ENCODE measurements at places on chromosomes 12 and 14.

GRCh38 chr14:60303745-60304144 is 54.7 kb downstream of the PPM1A start:
- DNase-seq, result no peak

DNA sequence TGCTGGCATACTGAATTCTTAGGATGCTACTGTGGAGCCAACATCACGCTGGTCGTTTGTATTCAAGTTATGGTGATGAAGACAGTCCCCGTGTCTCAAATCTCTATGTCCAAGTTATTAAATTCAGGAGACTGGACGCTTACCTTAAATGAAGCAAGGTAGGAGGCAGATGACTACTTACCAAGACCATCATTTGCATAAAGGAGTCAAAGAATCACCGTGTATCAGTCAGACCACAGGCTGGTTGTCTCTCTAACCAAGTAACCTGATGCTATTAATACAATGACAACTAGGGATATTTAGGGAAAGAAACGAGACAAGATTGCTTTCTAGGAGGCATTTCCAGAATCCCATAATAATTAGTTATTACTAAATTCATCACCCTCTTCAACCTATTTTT is 78.1 kb upstream of the FRMD6 start:
- no peak for DNase-seq

GRCh38 chr12:58919231-58920101 is 838 bp downstream of the LRIG3 start:
- no peak for DNase-seq

DNA sequence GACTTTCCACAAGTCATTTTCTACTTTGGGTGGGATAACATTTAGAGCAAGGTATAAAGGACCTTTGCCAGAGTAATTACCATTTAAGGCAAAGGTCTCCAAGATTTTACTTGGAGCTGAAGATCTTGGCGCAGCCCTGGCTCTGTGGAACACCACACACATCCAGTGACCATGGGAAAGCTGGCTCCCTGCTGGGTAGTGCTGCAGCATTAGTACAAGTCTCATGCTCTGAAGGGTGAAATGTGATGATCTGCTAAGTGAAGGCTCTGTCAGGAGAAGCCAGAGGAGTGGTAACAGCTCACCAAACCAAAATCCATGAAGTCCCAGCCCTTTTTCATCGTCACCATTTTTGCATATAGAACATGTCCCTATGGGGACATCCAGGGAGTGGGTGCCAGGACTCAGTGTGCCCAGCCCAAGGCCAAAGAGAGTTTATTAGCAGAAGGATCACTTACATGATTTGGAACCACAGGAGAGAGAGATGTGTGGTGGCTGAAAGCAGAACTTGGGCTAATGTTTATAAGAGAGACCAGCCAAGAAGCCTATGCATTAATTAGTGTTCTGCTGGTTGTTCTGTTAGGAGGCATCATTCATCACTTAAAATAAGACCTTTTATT is 110.7 kb downstream of the SLC38A6 start:
- no peak for DNase-seq

GRCh38 chr14:32603992-32604565 is 275.0 kb downstream of the AKAP6 start:
- no peak for DNase-seq

DNA sequence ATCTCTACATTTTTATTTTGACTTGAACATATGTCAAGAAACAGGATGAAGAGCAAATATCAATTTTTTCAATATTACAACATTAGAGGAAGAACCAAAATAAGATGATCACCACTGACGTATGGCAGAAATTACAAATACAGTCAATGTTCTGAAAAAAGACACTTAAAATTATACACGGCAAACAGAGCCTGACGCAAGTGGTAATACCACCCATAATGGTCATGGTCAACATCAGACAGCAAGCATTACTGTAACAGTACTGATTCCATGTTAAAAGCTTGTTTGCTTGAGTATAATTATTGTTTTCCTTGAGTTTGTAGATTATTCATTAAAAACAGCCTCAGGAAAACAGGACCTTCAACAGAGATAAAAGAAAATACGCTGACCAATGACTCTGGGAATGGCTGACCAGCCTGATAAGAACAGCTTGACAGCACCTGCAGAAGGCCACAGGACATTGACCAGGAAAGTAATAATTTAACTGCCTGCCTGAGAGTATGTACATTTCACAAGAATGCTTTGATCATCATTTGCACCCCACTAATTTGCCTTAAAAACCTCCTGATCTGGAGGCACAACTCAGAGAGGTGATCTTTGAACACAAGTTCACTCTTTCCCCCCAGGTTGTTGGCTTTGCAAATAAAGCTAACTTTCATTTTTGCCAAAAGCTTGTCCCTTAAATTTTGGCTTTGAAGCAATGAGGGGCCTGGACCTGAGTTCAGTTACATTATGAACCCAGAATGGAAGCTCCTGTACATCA is 187.3 kb downstream of the IPO8 start:
- DNase-seq, result no peak

DNA sequence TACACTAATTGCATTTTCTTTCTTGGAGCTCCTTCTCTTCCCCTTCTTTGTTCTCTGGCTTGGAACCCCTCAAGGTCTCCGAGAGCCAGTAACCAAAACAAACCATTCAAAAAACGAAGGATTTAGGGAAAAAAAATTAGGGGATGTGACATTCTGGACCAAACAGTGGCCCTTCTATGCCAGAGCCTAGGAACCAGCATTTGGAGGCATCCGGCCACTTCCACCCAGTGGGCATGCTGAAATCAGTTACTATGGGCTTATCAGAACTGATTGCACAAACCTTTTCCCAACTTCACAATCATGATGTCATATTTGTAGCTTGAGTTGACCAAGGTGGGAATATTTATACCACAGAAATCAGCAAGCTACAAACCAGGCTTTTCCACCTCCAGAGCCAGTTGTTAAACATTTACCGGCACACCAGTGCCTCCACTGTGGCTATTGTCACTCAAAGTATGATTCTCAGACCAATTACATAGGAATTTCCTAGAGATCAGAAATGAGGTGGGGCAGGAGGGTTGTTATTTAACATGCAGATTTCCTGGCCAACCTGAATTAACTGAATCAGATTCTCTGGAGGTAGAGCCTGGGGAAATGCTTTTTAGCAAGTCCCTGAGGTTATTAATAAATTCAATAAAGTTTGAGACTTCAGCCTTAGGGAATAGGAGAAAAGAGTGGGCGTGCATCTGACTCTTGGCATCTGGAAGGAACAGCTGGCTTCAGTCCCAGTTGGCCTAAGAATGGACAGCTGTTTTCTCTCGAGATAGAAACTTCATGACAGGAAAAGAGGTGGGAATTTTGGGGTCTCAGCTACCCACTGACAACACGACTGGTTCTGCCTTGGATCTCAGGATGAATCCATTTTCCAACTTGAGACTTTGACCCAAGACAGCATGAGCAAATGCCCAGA is 273.9 kb downstream of the ZFP36L1 start:
- no peak for DNase-seq

GRCh38 chr12:87311206-87311605 is 718.0 kb downstream of the C12orf50 start:
- DNase-seq, result no peak

GRCh38 chr12:40016980-40017379 is 88.9 kb downstream of the SLC2A13 start:
- DNase-seq, result no peak

DNA sequence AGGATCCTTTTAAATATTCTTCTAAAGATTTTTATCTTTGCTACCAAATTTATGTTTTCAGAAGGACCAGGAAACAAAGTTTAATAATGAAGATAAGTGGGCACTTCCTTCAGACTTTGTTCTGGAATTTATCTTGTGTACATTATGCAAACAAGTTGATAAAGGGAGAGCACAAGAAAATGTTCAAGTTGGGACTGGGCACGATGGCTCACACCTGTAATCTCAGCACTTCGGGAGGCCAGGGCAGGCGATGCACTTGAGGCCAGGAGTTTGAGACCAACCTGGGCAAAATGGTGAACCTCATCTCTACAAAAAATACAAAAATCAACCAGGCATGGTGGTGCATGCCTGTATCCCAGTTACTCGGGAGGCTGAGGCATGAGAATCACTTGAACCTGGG is 4.6 kb downstream of the PLBD1 start:
- no peak for DNase-seq

GRCh38 chr12:4356041-4356327 is 23.5 kb downstream of the FGF23 start:
- DNase-seq, result no peak

DNA sequence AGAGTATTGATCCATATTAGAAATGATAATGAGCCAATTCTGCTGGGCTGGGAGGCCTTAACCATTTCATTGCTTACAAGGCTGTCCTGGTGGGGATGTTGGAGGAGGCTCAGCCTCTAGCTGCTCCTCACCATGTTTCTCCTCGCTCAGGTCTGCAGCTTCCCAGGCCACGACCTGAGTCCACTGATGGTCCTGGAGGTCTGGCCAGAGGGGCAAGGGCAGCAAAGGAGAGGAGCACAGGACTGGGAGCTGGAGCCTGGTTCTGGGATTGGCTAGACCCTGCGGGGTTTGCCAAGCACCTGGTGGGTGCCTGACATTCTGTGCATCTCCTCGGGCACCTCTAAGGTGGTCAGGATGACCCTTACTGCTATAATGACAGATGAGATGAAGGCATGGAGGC is 92.6 kb downstream of the KIF26A start:
- no peak for DNase-seq

DNA sequence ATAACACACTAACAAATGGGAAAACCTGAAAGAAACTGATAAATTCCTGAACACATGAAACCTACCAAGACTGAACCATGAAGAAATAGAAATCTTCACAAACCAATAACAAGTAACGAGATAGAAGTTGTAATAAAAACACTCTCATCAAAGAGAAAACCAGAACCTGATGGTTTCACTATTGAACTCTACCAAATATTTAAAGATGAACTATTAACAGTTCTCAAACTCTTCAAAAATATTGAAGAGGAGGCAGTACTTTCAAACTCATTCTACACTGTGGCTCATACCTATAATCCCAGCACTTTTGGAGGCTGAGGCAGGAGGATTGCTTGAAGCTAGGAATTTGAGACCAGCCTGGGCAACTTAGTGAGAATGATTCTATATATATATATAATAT is 48.4 kb upstream of the TMTC2 start:
- DNase-seq, result no peak

- no peak for DNase-seq
These were observed 1231.0 kb downstream of the VRK1 start for GRCh38 chr14:98028162-98028561.

DNA sequence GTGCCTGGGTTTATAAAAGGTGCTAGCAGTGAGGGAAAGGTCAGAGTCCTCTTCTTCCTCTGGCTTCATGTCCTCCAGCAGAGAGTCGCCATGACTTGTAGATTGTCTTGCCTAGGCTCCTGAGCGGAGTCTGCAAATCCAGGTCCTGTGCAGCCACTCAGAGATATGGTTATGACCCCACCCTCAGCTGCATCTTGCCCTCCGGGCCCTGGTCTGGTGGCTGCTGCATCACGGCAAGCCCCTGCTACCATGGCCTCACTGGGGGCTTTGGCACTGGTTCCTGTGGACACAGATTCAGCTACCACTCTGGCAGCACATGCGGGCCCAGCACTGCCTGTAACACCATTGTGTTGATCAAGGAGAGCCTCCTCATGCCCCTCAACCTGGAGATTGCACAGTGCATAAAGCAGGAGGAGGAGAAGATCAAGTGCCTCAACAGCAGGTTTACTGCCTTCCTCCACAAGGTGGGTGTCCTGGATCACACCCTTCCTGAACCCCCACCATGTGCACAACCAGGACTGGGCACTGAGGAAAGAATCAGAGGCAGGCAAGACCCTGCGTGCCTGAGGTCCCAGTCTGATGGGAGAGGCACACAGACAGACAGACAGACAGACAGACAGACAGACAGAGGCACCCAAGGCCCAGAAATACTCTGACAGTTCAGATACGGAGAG is 10.5 kb upstream of the KRT86 start:
- DNase-seq, result no peak

All from anterior cingulate cortex (tissue), 58 donors.